Lung microvascular endothelial cell (primary cell): ENCODE measurements at places on chromosomes 7 and 10. TPM values are rescaled to one million over a fixed set of nuclear protein-coding genes. Genes with fewer than 3 reads are reported as not detected.

DNA sequence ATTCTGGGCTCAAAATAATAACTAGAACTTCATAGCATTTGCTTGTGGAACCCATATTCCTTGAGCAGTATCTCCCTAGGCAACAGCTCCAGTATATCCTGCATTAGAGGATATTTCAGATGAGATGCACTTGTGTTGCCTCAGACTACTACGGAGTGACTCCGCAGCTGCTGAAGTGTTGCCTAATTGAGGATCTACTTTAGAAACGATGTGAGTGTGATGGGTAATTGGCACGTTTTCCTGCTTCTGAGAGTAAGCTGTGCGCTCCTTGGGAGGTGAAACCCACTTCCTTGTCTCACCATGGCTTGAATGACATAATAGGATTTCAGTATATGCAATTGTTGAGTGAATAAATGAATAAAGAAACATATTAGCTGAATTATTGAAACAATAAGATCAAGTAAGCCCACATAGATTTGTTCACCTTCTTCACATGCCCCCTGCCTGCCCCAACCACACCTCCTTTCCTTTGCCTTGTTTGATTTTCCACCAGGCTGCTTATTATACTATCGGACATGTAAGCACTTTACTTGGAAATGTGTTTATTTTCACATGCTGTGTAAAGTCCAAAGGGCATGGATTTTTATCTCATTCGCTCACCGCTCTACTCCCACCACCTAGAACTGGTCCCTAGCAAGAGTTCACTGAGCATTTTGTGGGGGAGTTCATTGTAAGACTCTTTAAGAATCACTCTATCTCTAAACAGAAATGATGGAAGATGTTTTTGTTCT, 303.8 kb downstream of the KCNMA1 start:
- peak; percentile 44 for DNase-seq

The LLCFC1 gene
- total RNA-seq: not detected in 2 replicates

The NKX2-3 gene
- not detected in 2 replicates for total RNA-seq

DNA sequence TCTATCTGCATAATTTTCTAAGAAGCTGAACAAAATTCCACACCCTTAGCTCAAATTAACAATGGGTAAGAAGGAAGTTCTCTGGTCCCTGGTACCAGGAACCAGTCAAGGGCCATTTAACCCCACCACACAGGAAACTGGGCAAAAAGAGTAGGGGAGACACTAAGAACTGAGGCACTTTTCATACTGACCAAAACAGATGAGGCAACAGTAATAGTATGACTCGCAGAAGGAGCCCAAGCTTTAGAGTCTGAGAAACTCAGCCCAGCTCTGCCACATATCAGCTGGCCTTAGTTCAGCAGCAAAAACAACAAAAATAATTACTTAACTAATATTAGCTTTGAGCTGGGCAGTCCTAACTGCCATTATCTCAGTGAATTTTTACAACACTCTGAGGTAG, 221.2 kb downstream of the FAM107B start:
- DNase-seq: no peak

DNA sequence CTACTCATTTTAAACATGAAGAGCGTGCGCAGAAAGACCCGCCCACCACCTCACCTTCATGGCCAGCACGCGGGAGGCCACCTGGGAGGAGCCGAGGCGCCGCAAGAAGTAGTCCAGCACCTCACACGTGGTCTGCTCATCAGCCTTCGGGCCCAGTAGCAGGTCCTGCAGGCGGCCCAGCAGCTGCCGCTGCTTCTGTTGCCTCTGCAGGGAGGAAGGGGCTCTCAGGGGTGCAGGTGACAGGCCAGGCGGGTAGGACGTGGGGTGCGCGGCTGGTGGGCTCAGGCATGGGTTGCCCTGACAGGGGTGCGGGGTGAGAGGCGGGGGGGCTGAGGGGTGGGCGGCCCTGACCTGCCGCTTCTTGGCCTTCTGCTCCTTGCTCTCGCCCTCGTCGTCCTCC, 17.6 kb downstream of the INTS1 start:
- DNase-seq: no peak

DNA sequence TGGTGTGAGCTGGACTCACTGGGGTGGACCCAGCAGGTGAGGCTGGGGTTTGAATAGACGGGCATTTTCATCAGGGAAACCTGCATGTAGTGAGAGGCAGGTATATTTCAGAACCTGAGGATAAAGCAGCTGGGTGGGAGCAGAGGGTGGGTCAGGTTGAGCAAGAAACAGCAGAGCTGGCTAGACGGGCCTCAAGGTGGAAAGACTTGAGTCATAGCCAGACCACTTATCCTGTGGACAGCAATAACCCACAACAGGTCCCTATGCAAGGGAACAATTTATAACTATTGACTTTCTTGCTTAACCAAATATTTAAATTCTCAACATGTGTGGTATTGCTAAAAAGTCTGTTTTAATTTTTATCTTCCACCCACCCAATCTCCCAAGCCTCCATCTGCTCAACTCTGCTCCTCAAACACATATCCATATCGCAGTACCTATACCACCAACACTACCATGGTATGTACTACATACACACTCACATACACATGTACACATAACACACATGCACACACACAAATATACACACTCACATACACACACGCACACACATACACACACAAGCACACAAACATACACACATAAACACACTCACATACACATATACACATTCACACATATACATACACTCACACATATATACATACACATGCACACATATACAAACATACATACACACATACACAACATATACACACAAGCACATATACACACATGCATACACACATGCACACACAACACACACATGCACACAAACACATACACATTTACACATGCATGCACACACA, 129.0 kb upstream of the C7orf33 start:
- DNase-seq: no peak

- DNase-seq: no peak
Observed at GRCh38 chr7:100779359-100779758, 46.0 kb downstream of the ZAN start.

DNA sequence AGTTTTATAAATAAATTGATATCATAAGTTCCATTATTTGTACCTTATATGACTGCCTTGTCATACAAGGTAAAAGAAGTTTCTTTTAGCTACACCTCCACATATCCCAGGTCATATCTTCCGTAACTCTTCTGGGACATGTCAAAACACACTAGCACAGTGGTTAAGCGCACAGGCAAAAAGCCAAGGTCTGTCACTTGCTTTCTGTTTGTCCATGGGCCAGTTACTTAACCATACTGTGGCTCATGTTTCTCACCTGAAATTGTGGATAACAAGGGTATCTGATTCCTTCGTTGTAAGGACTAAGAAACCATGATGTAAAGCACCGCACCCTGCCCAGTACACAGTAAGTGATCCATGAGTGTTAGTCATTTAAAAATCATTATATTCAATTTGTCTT, 56.2 kb downstream of the SEMA3D start:
- DNase-seq: no peak

GRCh38 chr10:11080564-11080984, 62.9 kb downstream of the CELF2 start:
- no peak for DNase-seq

GRCh38 chr7:123601530-123601929, at the start of gene ASB15:
Gene ASB15 (plus strand): TSS chr7:123601821. CDS start chr7:123614503, 12,682 bp downstream.
- no peak for DNase-seq
